AG09309 (cell line): ENCODE measurements at places on chromosomes 6 and 20.

- peak; percentile 24 for DNase-seq
These were observed 62.3 kb downstream of the MAP7 start for GRCh38 chr6:136487759-136488425.

DNA sequence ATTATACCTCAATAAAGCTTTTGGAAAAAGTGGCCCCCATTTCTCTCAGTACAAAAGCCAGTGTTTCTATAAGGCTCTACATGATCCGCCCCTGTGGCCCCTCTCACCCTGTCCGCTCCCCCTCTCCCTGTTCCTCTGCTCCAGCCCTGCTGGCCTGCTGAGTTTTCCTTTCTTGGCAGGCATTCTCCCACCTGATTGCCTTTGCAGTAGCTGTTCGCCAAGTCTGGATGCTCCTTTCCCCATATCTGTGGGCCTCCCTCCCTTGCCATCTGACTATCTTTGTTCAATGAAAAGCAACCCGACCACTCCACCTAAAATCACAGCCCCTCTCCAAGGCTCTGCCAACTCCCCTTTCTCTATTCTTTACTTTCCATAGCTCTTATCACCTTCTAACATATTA is 33.2 kb downstream of the CDH22 start:
- DNase-seq: no peak

DNA sequence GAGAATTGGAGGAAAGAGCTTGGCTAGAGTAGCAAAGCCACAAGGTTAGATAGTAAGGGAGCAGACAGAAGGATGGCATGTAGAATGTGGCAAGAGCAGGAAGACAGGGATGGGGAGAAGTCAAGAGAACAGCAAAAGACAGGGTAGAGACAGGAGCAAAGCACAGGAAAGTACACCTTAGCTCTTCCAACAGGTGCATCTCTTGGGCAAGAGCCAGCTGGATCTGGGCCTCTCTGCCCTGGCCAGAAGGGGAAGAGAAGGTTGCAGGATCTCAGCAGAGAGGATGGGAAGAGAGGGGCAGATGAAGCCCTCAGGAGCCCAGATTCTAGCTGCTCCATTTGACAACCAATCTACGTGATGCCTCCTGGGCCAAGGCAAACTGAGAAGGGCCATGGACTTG is 16.7 kb downstream of the SCUBE3 start:
- DNase-seq: no peak

GRCh38 chr6:70186461-70186860 is 116.4 kb downstream of the COL9A1 start:
- DNase-seq: no peak

GRCh38 chr6:116933485-116933884 is 56.4 kb downstream of the RFX6 start:
- DNase-seq: no peak

GRCh38 chr6:27651371-27651732 is 178.4 kb upstream of the ZNF184 start:
- DNase-seq: no peak

DNA sequence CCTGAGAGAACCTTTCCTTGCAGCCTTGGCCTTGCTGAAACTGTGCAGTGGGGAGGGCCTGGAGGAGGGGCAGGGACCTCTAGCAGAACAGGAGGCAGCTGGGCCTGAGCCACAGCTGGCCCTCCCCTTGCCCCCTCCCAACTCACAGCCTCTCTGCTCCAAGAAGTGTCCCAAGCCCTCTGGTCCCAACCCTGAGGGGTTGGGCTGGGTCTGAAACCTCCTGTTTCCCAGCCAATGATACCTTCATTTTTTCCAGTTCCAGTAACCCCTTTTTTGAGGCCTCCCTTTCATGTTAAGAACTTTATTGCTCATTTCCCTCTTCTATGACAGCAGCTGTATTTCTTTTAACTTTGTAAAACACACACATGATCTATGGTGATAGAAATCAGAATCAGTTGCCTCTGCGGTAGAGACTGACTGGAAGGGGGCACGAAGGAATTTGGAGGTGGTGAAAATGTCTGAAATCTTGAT is 17.9 kb upstream of the ARMC12 start:
- no peak for DNase-seq

GRCh38 chr20:46020555-46020954 is 8.5 kb upstream of the SLC12A5 start:
- DNase-seq: no peak

- DNase-seq: no peak
These were observed 20.1 kb downstream of the ZC2HC1B start for GRCh38 chr6:143884216-143884900.

- DNase-seq: peak; percentile 57
These were observed 102.7 kb upstream of the CNKSR3 start for GRCh38 chr6:154613137-154613676.

GRCh38 chr20:47243003-47243402 is 113.5 kb downstream of the ZMYND8 start:
- DNase-seq: no peak

GRCh38 chr6:19394687-19395086 is 442.5 kb upstream of the ID4 start:
- no peak for DNase-seq

GRCh38 chr6:10205120-10205519 is 209.8 kb downstream of the TFAP2A start:
- DNase-seq: no peak

DNA sequence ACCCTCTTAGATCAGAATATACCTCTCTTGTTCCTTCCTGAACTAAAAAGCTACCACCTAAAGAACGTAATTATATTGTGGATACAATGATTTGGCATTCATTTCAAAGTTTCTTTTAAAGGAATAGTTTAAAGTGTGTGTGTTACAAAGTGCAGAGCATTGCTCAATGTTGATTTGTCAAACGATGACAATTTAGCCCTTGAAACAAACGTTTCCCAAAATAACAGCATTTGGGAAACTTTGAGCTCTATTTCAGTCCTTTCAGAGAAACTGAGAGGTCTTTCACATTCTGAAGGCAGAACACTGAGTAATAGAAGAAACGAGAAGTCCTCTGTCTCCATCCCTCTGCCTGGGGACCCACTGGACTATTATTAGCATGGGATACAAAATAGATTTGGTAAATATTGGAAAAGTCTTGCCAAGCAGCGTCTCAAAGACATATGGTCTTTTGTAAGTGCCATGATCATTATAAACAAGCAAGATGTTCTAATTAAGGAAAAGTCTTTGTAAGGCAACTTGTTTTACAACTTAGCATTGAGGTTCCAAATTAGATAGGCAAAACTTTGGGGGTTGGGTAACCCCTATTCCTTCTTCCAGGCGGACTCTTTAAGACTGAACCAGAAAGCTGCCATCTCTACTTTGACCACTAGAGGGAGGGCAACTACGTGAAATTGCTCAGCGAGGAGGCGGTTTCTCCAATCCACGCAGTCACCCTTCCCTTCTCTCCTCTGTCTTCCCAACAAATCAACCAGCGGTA is 208.8 kb downstream of the RNF144B start:
- DNase-seq: peak; percentile 38

DNA sequence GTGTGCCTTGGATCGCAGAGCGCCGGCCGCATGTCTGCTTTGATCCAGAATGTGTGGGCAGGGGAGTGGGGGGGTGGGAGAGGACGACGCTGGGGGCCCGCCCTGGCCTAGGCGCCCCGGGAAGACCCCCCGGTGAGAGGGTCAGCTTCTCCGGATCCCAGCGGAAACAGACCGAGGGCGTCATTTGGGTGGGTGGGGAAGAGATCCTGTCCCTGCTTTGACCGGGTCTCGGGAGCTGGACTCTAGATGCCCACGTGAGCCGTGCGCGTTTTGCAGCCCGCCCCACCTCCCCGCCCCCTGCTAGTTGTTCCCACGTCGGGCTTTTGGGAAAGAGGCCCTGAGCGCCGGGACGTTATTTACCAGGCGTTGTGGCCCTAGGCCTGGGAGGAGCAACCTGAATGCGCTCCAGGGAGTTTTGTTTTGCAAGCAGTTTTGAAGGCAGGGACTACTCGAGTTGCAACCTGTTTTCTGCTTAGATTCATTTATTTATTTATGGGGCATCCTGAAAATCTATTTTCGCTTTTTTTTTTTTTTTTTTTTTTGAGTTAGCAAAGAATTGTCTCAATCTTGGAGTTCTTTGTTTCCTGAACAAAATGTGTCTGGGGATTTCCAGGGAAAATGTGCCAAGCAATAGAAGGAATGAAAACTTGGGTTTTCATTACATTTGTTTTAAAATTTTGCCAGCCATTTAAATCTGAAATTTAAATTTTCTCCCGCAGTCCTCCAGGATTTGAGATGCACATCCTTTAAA is 1.6 kb downstream of the DSP start:
- peak; percentile 46 for DNase-seq

- DNase-seq: no peak
These were observed 14.1 kb upstream of the THBD start for GRCh38 chr20:23063581-23063980.

DNA sequence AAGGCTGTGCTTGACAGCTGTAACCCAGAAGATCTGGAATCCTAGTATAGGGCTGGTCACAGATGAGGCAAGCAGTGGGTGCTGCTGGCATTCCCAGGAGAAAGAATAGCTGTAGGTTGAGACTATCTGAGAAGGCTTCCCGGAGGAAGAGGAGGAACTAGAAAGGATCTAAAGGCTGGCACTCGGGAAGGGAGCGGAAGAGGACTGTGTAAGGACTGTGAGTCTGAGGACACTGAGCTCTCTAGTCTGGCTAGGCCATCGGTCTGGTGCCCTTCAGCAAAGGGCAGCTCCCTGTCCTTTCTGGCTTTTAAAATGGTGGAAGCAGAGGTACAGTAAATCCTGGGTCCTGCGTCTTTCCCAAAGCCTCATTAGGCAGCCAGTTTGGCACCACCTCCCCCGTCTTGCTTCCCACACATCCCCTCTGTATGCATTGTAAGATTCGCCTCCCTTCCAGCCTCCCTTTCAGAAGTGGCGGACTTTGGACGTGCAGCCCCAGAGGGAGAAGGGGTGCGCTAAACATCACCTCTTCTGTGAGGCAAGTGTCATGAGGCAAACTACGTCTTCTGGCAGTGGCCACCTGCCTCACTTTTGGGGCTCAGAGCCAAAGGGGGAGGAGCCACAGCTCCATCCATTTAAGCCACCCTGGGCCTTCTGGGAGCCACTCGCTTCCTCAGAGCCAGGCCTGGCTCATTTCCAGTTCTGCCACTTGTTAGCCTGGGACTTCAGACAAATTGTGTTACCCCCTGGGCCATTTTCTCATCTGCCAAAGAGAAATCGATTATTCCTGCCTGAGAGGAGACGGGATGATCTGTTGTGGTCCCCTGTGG is 8.6 kb downstream of the SNPH start:
- no peak for DNase-seq

GRCh38 chr6:131399433-131399832 is 173.6 kb upstream of the ARG1 start:
- DNase-seq: no peak

DNA sequence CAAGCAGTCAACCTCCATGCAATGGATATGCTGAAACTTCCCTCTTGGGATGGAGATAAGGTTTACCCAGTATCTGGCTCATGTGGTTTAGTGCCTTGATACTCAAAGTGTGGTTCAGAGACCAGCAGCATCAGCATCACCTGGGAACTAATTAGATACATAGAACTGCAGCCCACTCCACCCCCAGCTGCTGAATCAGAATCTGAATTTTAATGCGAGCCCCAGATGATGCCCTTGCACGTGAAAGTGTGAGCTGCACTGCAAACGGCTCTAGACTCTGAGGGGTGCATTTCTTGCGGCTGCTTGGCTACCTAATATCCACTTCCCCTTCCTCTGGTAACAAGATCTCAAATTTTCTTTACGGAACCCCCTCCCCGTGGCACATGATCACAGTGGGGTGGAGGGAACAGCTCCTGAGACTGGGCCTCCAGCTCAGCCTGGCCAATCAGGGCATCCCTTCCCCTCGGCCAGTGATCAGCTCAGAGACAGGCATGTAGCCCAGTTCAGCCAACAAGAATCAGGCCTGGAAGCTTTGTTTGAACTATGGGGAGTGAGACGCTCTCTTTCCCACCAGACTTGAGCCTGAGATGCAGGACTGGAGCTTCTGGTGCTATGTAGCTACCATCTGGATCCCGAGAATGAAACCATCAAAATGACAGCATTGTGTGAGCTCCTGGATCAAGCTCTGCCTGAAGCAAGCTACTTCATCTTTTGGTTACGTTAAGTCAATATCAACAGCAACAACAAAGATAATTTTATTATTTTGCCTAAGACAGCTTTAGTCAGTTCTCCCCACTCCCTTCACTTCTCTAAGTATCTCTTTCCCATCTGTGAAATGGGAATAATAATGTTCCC is 12.8 kb downstream of the KCNK15 start:
- no peak for DNase-seq

GRCh38 chr6:12371641-12372146 is 81.5 kb downstream of the EDN1 start:
- DNase-seq: no peak

DNA sequence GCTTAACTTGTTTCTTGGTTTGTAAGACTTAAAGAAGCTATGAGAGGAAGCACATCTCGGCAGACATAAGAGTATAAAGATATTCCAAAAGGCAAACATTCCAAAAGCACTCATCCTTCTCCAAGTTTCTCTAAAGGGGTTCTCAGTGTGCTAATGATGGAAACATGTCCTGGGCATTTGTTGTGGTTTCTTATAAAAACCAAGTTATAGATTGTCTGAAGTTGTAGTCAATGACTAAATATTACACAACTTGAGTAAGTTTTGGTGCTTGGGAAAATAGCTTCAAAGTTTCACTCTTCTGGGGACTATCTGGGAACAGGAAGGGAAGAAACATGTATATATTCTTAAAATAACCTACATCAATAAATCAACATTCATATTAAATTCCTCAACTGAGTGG is 128.3 kb upstream of the TBX18 start:
- DNase-seq: peak; percentile 38

DNA sequence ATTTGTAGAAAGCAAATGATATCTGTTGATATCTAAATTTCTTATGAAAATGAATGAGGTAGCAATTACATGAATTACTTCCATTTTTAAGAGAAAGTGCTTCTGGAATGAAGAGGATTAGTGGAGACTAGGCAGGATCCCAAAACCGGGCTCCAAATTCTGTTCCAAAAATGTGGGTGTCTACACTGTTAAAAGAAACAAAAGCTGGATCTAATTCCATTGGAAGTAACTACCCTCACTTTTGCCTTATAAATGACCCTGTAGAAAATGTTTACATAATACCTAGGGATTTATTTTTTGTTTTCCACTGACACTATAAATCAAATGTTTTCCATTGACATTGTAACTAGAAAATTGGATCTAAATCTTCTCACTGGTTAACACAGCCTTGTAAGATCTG is 454.9 kb upstream of the JARID2 start:
- no peak for DNase-seq

DNA sequence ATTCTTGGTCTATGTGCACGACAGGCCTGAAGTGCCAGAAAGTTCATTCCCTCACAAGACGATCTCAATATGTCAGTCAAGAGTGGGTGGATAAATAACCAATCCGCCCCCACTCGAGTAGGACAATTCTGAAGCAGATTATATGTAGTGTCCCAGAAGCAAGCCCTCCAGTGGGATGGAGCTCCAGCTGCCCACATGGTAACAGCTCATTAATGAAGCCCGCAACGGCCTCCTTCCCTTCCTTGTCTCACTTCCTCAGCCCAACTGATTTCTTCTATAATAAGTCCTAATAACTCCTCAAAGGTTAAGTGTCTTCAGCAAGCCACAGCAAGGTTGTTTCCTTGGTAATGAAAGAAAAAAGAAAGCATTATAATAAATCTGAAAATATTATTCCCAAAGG is 82.1 kb upstream of the F13A1 start:
- no peak for DNase-seq
